ENCODE measurements at places on chromosomes 16 and 17.
A peak's percentile ranks its signal among the peaks of the same experiment; 100 is the strongest.

GRCh38 chr16:1812732-1813163 lies 13.9 kb downstream of the HAGH start:
- peak; percentile 74 for DNase-seq

DNA sequence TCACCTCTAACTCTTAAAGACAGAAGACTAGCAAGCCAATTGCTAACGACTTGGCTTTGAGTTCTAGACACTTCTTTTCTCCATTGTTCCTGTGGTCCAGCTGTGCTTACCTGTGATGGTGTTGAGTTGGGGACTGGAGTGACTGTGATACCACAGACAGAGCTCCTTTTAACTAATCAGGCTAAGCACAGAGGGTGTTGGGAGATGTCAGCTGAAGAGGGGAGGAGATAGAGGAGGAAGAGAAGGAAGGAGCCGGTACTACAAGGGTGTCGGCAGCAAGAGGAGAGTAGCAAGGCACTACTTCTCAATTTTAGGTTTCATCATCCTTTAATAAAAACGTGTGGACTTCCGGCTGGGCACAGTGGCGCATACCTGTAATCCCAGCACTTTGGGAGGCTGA lies 5.1 kb upstream of the MYO1D start:
- no peak for DNase-seq

DNA sequence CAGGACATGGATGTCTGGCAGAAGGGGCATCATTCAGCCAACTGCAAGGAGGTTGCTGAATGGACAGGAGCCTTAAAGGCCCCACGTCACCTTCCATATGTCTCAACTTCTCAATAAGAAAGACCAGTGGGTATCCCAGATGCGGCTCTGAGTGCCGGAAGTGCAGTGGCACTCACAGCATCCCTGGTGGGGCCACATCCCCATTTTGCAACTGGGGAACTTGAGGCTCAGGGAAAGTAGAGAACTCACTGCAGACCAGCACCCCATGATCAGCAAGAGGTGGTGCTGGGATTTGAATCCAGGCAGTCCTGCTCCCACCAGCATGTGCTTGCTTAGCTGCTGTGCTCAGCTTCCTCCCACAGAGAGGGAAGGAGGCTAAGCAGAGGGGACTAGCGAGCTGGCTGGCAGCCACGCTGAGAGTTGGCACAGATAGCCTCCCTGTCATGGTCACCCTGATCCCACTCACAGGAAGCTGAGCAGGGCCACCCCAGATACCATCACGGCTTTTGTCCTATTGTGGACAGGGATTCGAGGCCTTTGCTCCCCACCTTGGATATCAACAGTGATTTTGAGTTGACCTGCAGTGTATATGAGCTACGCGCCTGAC lies 294.2 kb upstream of the FOXF1 start:
- no peak for DNase-seq

GRCh38 chr17:30132615-30133014 lies 16.0 kb downstream of the NSRP1 start:
- no peak for DNase-seq

GRCh38 chr16:56773532-56773931 lies 43.6 kb downstream of the NUP93 start:
- no peak for DNase-seq

DNA sequence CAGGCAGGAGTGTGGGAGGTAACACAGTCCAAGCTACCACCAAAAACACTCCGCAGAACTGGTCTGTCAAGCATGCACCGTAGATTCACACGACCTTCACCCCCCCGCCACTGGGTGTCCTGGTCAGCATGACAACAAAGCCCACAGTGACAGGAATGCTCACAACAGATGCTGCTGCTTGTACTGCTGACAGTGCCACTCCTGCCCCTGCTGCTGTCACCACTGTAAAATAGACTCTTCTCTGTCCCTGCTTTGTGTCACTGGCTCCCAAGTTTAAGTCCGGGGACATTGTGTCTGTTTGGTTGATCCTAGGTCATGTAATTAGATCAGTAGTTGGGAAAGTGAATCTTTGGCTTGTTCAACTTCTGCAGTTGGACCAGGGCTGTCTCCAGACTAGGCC lies 7.0 kb upstream of the ODF4 start:
- DNase-seq: peak; percentile 38

DNA sequence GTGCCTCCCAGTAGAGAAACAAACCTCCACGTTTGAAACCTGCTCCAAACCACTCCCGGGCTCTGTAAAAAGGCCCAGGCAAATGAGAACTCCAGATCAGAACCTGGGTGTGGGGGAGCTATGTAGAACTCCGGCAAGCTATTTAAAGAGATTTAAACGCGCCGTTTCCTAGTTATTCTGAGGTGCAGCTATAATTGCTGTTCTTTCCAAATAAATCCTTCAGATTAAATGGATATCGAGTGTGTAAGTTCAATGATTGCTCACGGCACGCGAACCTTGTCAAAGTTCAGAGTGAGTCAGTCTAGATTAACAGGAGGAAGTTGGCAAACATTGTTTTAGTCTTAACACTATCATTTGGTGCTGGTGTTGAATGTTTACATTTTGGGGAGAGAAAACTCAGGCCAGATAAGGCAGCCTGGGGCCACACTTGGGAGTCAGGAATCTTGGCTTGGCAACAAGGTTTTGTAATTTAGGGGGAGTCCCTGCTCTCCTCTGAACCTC lies 92.9 kb upstream of the SALL1 start:
- DNase-seq: peak; percentile 18

DNA sequence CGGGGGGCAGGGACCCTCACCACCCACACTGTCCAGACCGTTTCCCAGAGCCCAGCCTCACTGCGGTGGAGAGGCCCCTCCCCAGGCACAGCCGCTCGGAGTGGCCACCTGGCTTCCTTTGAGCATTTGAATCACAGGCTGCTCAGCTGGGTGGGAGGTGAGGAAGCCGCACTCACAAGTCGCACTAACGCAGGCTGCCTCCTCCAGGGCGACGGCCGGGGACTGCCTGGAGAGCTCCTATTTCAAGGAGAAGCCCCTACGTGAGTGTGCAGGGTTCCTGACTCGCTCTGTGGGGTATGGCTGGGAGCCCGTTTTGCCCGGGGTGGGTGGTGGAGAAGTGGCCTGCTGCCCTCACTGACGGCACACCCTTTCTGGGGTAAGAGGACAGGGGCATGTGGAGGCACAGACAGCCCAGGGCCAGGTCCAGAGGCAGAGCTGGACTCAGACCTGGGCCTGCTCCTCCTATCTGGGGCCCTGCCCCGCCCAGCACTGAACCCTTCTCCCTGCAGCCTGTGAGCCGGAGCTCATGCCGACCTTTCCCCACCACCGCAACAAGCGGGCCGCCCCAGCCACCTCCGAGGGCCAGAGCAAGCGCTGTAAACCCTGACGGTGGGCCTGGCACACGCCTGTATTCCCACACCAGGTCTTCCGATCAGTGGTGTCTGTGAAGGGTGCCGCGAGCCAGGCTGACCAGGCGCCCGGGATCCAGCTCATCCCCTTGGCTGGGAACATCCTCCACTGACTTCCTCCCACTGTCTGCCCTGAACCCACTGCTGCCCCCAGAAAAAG lies 6.2 kb downstream of the SPATA2L start:
- no peak for DNase-seq

GRCh38 chr17:48816774-48817590 lies at the start of gene TTLL6:
Gene TTLL6, minus strand, starts transcription at chr17:48817229. Its CDS starts 157 bp downstream, at chr17:48817072.
- peak; percentile 87 for DNase-seq

DNA sequence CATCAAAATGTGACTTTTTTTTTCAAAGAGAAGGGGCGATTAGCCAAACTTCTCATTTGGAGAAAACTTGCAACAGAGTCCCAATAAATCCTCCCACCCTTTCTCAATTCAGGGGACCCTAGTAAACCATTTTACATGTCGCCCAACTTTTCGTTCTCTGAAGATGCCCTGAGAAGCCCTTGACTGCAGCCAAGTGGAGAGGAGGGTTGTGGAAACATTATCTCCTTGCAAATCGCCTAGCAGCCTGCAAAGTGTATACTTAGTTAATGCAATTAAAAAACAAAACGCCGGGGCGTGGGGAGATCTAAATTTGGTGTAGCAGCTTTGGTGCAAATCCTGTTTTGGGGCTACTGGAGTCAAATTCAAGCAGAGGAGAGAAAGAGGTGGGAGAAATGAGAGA lies 1.2 kb upstream of the SHISA9 start:
- no peak for DNase-seq

GRCh38 chr16:29154676-29155121 lies 169.8 kb downstream of the LAT start:
- DNase-seq: no peak

DNA sequence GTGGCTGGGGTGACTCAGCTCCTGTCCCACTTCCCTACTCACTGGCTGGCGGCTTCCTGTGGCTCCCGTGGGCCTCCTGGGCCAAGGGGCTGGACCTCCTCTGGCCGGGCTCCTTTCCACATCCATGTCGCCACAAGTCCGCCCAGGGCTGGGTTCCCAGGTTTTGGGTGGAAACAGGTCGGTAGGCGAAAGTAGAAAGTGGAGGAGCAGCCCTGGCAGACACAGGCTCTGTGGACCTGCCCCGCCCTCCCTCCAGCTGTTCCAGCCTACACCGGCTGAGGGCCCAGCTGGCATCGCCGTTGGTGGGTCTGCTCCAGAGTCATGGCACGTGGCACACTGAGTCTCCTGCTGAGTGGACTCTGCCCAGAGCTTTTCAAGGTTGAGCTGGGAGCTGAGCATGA lies 28.7 kb downstream of the GSE1 start:
- DNase-seq: peak; percentile 60

DNA sequence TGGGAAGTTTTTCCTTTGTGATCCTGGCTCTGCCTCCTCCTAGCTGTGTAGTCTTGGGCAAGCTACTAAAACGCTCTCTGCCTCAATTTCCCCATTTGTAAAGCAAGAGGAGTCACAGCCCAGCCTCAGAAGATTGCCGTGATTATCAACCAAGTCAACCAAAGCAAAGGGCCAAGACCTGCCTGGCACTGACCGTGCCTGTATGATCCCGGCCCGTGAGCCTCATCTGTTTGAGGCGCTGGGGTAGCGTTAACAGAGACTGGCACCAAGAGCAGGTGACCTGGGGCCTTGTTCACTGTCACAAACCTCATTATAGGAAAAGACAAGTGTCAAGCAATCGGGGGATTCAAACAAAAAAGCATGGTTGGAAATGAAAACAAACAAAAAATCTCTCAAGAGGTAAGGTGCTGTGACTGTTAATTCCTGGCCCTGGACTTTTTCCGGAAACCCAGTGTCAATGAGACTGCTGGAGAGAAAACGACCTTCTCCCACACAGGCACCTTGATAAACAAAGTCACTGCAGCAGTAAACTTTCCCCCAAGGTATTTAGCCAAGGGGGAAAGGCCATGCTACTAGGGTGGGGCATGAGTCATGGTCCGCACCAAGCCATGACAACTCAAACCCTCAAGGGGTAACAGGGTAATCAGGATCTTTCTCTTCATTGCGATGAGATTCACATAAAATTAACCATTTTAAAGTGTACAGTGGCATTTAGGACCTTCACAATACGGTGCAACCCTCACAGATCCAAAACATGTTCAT lies 5.4 kb downstream of the MEAK7 start:
- DNase-seq: no peak
